ENCODE measurements at places on chromosomes 2 and 18. TPM values are rescaled to one million over a fixed set of nuclear protein-coding genes. Genes with fewer than 3 reads are reported as not detected.

- DNase-seq: no peak
Observed at GRCh38 chr2:204112084-204112770, 175.7 kb downstream of the ICOS start.

GRCh38 chr2:71788601-71789240 lies 335.4 kb downstream of the DYSF start:
- DNase-seq: no peak

GRCh38 chr18:4181882-4182568 lies 273.1 kb downstream of the DLGAP1 start:
- DNase-seq: no peak

GRCh38 chr2:32061973-32062861 lies 1.1 kb upstream of the SPAST start:
- peak; percentile 68 for DNase-seq

DNA sequence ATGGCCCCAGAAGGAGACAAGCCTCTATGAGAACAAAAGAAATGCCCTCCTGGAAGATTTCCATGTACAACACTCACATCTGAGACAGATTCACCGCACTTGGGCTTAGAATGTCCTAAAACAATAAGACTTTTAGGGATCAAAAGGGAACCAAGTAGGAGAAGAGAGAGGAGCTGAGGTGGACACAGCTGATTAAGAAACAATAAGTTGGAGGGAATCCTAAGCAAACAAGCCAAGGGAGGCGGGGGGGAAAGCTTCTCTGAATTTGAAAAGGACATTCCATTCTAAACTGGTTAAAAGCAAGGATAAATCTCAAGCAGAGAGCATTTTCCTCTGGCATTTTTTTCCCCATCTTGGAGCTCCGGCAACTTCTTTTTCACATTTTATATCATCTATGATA lies 9.9 kb downstream of the ACVR1 start:
- no peak for DNase-seq

- DNase-seq: no peak
Observed at GRCh38 chr2:124530203-124530602, 505.1 kb downstream of the CNTNAP5 start.

Gene KIF5C
- 16.9 TPM for total RNA-seq
